ENCODE measurements at places on chromosomes 3 and 15.

DNA sequence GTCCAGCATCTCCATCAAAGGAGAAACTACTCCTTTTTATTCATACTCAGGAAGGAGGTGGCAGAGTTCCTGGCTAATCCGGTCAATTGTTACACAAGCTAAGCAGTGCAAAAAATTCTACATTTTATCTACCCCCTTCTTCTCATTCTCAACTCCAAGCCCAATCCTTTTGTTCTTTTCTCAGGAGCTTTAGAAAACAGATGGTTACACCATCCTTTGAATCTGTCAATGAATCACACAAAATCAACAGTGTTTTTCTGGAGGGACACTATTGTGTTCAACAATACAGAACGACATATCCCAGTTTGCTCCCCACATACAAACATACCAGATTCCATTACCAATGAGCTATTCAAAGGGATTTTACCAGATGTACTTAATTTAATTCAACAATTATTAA lies 362.1 kb downstream of the MAGI1 start:
- DNase-seq, result no peak

- no peak for DNase-seq
Measured at GRCh38 chr3:169286214-169286613, 377.3 kb downstream of the MECOM start.

- no peak for DNase-seq
Measured at GRCh38 chr3:131731709-131732108, 228.9 kb upstream of the MRPL3 start.

DNA sequence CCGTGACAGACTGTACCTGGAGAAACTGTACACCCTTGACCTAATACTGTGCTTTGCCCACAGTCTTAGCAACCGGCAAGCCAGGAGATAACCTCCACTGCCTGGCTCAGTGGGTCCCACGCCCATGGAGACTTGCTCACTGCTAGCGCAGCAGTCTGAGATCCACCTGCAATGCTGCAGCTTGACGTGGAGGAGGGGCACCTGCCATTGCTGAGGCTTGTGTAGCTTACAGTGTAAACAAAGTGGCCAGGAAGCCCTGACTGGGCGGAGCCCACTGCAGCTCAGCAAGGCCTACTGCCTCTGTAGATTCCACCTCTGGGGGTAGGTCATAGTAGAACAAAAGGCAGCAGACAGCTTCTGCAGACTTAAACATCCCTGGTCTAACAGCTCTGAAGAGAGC lies 189.3 kb downstream of the EDEM1 start:
- DNase-seq, result no peak

GRCh38 chr3:30749230-30749629 lies 142.8 kb downstream of the TGFBR2 start:
- DNase-seq, result no peak

DNA sequence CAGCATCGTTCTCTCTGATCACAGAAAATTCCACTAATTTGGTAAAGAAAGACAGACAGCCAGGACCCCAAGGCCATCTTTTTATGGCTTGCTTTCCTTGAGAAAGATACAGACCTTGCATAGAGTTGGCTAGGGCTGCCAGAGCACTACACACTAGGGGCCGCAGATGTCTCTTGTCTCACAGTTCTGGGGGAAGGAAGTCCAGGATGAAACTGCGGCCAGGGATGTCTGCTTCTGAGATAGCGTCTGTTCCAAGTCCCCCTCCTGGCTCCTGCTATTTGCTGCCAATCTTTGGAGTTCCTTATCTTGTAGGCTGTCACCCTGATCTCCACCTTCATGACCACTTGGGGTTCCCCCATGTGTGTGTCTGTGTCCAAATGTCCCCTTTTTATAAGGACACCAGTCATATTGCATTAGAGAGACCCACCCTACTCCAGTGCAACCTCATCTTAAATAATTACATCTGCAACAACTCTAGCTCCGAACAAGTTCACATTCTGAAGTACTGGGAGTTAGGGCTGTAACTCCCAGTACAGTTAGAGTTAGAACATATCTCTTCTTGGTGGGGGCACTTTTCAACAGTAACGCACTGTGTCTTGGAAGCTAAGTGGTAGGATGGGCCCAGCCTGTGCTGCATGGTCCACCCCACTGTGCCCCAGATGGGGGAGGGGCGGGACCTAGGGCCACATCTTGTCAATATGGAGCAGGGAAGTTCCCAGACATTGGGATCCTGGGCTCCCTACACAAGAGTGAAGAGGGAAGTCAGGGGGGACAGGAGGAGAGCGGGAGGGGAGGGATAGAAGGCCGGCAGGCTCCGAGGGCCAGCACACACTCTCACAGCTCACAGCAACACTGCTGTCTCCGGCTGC lies 42.2 kb downstream of the KLF15 start:
- no peak for DNase-seq

DNA sequence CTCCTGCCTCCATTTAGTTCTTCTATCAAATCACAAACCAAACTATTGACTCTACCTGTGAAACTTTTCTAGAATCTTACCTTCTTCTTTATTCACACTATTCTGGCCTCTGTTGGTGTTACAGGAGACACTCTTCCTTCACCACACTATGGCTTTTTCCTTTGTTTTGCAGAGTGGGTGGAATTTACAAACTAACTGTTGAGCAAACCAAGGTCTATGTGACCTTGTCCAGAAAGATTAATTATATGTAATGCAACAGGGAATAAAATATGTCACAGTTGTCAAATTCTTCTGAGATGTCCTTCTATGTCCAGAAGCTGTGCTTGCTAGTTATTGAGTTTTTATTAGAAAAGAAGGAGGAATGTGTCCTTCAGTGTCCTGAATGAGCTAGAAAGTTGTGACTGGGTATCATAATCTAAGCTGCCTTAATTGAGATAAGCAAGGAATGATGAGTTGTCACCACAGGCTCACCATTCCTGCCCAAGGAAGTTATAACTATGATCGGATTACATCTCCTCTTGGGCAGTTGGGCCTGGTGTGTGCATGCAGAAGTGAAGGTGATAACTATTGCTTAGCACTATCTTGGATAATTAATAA lies 21.7 kb downstream of the ARL14 start:
- DNase-seq, result no peak

GRCh38 chr15:25737218-25737643 lies 125.9 kb downstream of the ATP10A start:
- no peak for DNase-seq

GRCh38 chr3:194277786-194278130 lies 73.4 kb downstream of the CPN2 start:
- DNase-seq, result peak; percentile 57

GRCh38 chr3:41502481-41502880 lies 303.2 kb downstream of the CTNNB1 start:
- DNase-seq, result no peak

DNA sequence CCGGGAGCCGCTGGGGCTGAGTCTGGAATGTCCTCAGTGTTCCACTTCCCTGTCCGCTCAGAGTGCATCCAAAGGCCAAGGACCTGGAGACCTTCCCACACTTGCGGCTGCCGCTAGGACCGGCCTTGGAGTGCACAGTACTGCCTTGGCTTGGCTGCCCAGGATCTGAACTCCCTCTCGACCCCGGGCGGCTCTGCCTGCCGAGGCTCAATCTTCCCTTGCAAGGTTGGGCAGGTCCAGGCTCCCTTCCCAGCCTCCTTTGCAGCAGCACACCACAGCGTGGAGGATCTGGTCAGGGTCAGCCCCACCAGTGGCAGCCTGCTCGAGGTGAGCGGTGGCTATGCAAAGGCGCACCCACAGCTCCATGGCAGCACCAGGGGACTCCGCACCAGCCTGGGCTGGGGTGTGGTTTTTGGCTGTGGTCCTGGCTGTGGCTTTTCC lies 69.2 kb downstream of the PLXNA1 start:
- peak; percentile 15 for DNase-seq

DNA sequence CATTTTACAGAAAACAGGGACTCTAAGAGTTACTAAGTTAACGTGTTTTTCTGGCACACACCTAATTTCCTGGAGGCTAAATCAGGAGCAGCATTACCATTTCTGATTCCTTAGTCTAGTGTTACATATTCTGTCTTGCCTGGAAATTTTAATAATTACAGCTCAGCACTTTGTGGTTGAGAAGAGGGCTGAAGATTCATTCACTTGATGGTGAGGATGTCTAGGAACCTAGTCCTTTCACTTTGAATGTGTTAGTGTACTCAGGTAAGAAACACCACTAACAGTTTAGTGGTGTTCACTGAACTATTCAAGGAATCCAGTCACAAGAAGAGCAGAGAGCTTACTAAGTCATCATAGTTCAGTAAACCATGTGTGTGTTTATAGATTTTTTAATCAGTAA lies 102.8 kb downstream of the STT3B start:
- DNase-seq, result no peak

DNA sequence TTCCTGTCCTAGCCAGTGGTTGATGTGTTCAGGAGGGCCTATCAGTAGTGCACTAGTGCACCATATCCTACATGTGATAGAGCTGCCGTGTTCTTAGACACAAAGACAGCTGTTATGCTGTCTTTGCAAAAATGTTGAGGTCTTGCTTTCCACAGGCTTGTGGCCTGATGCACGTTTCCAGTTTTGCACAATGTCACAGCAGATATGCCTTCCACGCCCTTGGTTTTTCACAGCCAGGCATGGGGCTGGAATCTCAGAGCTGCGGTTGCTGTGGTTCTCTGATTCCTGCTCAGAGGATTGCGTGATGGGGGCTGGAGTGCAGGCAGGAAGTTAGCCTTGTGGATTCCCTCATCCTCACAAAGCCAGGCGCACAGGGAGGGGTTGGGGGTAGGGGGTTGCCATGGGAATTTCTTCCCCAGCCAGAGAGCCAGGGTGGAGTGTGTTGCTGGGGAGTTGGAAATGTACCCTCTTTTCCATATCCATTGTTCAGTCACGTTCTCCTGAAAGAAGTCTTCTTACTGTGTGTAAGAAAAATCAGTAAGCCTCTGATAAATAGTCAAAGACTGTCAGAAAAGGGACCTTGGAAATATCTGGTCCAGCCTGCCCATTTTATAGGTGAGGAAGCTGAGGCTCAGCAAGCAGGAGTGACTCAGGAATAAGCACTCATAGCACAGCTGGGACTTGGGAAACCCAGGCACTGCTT lies 79.4 kb downstream of the SMAD3 start:
- DNase-seq, result no peak

DNA sequence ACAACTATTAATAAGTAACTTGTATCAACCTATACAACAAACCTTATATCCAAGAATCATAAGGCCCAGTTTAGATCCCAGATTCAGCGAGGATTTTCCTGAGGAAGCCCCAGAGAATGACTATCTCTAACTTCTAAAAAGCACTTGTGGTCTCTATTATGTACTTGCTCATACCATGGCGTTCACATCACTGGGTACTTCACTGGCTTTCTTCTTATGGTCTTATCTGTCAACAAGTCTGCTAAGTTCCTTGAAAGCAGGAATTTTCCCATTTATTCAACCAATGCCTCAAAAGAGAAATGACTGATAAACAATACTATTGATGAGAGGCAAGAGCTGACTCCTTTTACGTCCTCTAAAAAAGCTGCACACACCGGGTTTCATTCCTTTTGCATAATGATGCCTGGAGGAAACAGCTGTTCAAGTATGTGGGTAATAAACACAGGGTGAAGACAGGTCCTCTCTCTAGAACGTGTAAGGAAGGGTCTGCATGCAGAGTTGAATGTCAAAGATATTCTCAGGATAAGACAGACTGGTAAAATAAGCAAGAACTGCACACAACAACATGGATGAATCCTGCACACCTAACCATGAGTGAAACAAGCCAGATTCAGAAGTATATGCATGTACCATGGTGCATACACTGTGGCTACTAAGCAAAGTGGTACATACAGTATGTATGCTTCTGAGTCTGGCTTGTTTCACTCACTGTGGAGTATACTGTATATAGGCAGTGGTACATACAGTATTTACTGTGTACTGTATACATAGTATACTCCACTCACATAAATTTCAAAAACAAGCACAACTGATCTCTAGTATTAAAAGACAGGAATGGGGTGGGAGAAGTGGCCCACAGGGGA lies 408.7 kb downstream of the SHQ1 start:
- DNase-seq, result no peak

DNA sequence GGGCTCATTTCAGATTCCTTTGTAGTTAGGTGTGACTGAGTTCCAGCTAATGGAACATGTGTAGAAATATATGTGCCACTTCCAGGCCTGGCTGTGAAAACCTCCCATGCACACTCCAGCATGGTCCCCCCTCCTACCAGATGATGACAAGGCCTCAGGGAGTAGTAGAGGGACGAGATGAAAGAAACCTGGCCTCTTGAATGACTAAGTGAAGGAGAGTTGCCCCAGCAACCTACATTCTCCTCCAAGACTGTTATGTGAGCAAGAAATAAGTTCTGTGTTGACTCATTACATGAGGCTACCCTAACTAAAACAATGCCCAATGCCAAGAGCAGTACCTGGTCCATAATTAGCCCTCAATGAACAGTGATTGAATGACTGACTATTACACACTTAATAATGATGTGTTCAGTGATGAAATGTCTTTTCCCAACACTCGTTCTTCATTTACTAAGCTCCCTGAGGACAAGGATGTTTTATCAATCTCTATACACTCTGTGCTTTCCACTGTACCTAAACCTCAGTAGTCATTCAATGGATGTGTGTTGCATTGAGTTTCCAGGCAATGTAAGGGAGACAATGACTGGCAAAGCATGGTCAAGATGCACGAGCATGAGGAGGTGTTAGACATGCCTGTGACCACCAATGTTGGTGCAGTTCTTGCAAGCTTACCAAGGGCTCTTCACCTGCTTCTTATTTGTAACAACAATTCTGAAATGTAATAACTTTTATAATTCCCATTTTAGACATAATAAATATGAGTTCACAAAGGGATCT lies 62.0 kb upstream of the BCL6 start:
- no peak for DNase-seq

DNA sequence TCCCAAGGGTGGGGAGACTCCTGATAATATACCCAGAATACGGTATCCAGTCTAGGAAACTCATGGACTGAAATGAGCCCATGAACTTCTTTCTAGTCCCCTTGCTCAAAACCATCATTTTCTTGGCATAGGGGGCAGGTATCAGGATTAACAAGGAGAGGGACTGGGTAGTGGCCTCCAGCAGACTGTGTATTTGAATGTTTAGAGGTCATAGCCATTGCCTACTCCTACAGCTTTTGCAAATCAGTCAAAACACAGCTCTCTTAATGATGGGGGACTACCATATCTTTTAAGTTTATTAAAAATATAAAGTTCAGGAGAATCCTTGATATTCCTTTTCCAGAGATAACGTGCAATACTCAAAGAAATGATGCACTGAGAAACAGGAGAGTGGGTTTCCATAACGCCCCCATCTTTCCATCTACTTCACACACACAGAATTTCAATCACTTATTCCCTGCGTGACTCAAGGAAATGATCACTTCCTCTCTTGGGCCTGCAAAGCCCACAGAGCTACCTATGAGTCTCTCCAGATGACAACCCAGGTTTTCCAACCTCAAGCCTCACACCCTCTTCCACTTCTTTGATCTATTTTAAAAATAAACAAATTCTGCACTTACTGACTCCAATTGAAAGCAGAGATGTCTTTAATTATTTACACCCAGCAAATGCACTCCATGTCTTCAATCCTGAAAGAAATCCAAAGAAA lies 584.0 kb upstream of the LMCD1 start:
- no peak for DNase-seq

GRCh38 chr3:149007567-149008257 lies 16.4 kb downstream of the GYG1 start:
- DNase-seq, result no peak

DNA sequence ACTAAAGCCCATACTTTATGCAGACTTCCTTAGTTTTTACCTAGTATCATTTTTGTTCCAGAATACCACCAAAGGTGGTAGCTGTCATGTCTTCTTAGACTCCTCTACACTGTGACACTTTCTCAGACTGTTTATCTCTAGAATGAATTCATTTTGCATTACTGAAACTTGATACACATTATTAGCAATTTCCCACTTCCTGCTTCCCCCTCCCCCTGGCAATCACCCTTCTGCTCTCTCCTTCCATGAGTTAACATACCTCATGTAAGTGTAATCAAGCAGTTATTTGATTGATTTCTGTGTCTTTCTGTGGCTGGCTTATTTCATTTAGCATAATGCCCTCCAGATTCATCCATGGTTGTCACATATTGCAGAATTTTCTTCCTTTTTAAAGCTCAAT lies 204.9 kb downstream of the STAG1 start:
- no peak for DNase-seq
